Activated T-helper 1 cell treated with Interleukin-2 at 50 U/mL for 16 hours (primary cell): ENCODE measurements at places on chromosomes 12 and 14.

GRCh38 chr14:27916326-27916725 is 850.3 kb upstream of the FOXG1 start:
- no peak for DNase-seq

DNA sequence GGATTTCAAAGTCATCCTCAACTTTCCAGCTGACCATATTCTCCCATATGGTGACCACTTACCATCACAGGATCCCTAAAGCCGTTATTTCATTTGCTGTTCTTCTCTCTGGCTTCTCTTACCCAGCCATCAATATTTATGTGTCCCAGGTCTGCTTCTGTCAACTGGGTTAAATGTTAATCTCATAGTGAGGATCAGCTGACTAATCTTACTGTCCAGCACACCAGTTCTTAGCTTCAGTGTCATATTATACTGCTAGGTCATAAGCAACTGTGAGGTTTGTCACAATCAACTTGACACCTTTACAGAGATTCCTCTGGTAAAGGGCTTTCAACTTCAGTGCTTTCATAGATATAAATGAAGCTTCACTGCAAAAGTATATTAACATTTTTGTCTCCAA is 294.4 kb downstream of the DIO2 start:
- DNase-seq = no peak

GRCh38 chr14:89027097-89027740 is 202.8 kb downstream of the TTC8 start:
- DNase-seq = peak; percentile 47

- no peak for DNase-seq
Observed at GRCh38 chr12:50111395-50111692, 692 bp upstream of the COX14 start.

DNA sequence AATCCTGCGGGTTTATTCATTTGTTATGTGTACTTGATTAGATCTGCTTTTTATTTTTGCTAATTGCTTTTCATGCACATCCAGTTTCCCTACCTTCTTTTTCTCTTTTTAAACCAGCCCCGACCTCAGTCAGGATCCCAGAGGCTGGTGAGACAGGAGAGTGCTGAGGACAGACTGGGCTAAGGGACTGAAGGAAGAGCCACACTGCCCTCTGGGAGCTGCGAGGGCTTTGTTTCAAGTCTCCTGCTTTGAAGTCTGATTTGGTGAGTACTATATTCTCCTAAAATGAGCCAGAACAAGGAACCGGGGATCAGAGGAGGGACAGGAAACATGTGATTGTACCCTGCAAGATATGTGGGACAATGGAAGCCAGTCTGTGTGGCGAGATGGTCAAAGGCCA is 23.9 kb downstream of the PRICKLE1 start:
- no peak for DNase-seq

- no peak for DNase-seq
Observed at GRCh38 chr14:23538785-23539184, 12.8 kb downstream of the ZFHX2 start.

DNA sequence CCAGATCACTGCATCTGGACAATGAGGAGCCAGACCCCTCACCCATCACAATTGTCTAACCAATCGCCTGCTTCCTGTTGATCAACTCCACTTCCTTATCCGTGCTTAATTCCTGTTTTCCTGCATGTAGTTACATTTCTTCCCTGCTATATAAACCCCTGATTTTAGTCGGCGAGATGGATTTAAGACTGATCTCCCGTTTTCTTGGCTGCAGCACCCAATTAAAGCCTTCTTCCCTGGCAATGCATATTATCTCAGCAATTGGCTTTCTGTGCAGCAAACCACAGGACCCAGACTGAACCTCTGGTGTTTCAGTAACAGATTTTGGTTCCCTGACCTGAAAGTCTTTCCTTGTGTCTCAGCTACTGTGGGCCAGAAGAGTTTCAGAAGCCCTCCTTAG is 272.3 kb downstream of the IPO8 start:
- DNase-seq = no peak
